ENCODE measurements at places on chromosomes 5 and 9. TPM values are rescaled to one million over a fixed set of nuclear protein-coding genes. Genes with fewer than 3 reads are reported as not detected.

GRCh38 chr5:1801967-1802295, 724 bp downstream of the NDUFS6 start:
- DNase-seq = no peak
- peaks cover 28% of the 10 kb centered on the region for H3K36me3 ChIP-seq
- H3K27me3 ChIP-seq = no peaks in the 10 kb centered on the region
- H3K4me1 ChIP-seq = peaks cover 3% of the 10 kb centered on the region
- H3K27ac ChIP-seq = peak overlapping the region; percentile 77

ANKRD34B gene
- polyA plus RNA-seq = not detected

DNA sequence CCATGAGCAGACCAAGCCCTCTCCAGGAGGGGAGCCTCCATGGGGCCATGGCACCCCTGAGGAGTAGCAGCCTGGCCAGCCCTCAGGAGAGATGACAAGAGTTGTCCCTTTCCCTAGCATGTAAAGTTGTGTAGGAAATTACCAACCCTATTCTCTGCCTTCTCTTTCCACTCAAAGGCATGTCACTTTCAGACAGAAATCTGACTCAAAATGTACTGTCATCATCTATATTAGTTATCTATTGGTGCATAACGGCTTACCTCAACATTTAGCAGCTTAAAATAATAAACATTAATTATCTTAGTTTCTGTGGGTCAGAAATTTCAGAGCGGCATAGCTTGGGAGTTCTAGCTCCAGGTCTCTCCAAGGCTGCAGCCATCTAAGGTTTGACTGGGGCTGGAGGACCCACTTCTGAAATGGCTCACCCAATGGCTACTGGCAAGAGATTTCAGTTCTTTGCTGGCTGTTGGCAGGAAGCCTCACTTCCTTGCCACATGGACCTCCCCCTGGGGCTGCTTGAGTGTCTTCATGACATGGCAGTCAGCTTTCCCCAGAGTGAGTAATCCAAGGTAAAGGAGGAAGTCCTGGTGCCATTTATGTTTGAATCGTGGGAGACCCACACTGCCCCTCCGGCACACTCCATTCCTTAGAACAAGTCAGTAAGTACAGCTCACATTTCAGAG, 632.3 kb downstream of the CCDC171 start:
- H3K27me3 ChIP-seq = no peaks in the 10 kb centered on the region
- no peaks in the 10 kb centered on the region for H3K4me1 ChIP-seq
- H3K27ac ChIP-seq = no peak overlapping the region
- no peak for DNase-seq
- H3K4me3 ChIP-seq = no peak overlapping the region
- no peaks in the 10 kb centered on the region for H3K36me3 ChIP-seq

GRCh38 chr9:93365427-93366118, 85.9 kb upstream of the FAM120A start:
- no peak for DNase-seq
- no peaks in the 10 kb centered on the region for H3K4me1 ChIP-seq
- no peaks in the 10 kb centered on the region for H3K27me3 ChIP-seq
- no peaks in the 10 kb centered on the region for H3K36me3 ChIP-seq

- no peaks in the 10 kb centered on the region for H3K27me3 ChIP-seq
- H3K36me3 ChIP-seq = no peaks in the 10 kb centered on the region
- no peak overlapping the region for H3K4me3 ChIP-seq
Observed at GRCh38 chr5:67400752-67401151, 204.2 kb upstream of the CD180 start.

GRCh38 chr5:54862036-54862435, 123.4 kb downstream of the ESM1 start:
- peak; percentile 51 for DNase-seq
- peaks cover 14% of the 10 kb centered on the region for H3K4me1 ChIP-seq
- H3K4me3 ChIP-seq = no peak overlapping the region
- no peaks in the 10 kb centered on the region for H3K27me3 ChIP-seq
- H3K27ac ChIP-seq = no peak overlapping the region

SOX30 gene
- polyA plus RNA-seq = 0.02 TPM

IFNA17 gene
- polyA plus RNA-seq = not detected

GRCh38 chr5:142313682-142314081, 11.1 kb downstream of the SPRY4 start:
- H3K4me3 ChIP-seq = no peak overlapping the region
- DNase-seq = no peak
- H3K36me3 ChIP-seq = peaks cover 24% of the 10 kb centered on the region
- no peaks in the 10 kb centered on the region for H3K27me3 ChIP-seq

GRCh38 chr5:135344349-135344748, 54.7 kb downstream of the MACROH2A1 start:
- H3K27ac ChIP-seq = no peak overlapping the region
- peak; percentile 66 for DNase-seq
- peaks cover 4% of the 10 kb centered on the region for H3K4me1 ChIP-seq
- no peaks in the 10 kb centered on the region for H3K27me3 ChIP-seq
- H3K4me3 ChIP-seq = no peak overlapping the region

- H3K4me1 ChIP-seq = peaks cover 2% of the 10 kb centered on the region
- H3K4me3 ChIP-seq = no peak overlapping the region
- DNase-seq = peak; percentile 41
Observed at GRCh38 chr5:146213210-146213826, 9.9 kb downstream of the RBM27 start.

DNA sequence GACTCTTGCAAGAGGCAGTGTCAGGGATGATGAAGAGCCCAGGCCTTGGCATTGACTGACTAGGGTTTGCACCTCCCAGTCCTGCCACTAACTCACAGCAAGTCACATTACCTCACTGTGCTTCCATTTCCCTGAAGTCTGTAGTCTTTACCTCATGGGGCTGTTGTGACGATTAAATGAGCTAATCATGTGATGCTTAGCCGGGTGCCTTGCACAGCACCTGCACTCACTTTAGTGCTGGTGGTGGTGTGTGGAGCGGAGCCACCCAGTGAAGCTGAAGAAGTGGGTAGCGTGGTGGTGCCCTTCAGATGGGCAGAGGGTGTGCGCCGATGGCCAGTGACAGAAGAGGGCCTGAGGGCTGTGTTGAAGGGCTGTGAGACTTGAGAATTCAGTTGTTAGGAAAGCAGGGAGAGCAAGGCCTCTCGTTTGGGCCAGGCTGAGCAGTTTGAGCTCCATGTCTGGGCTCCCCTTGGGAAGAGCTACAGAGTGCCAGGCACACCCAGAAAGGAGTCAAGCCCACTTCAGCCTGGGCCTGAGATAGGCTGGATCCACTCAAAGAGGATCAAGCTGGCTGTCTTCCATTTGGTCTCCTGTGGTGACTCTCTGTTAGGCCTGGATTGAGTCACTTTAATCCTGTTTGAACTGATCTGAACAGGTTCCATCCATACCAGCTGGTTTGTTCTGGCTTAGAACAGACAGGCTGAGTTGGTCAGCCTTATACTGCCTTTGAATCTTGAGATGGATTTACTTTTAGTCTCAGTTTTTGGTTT, 42.5 kb downstream of the RALGPS1 start:
- no peaks in the 10 kb centered on the region for H3K36me3 ChIP-seq
- peaks cover 9% of the 10 kb centered on the region for H3K4me1 ChIP-seq
- DNase-seq = peak; percentile 67
- peak overlapping the region; percentile 26 for H3K27ac ChIP-seq
- H3K27me3 ChIP-seq = no peaks in the 10 kb centered on the region
- H3K4me3 ChIP-seq = no peak overlapping the region

GRCh38 chr5:59245198-59245597, 648.3 kb downstream of the PDE4D start:
- H3K27ac ChIP-seq = no peak overlapping the region
- peak; percentile 37 for DNase-seq
- no peaks in the 10 kb centered on the region for H3K36me3 ChIP-seq
- no peak overlapping the region for H3K4me3 ChIP-seq

DNA sequence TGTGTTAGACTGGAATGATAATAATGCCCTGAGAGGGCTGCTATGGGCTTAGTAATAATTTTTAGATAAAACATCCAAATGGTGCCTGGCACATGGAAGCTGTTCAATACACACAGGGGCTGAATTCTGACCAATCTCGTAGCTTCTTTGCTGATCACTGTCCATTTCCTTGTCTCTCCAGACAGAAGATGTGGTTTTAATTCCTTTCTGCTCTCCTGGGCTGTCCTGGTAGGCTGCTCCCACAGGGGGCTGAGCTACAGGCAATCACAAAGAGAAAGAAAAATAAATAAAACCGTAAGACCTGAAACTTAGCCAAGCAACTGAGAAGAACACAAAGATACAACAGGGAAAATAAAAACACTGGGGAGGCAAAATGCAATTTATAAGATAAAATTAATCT, 136.5 kb downstream of the CDK5RAP2 start:
- no peak overlapping the region for H3K4me3 ChIP-seq
- peak overlapping the region; percentile 36 for H3K27ac ChIP-seq
- peak; percentile 91 for DNase-seq
- H3K27me3 ChIP-seq = no peaks in the 10 kb centered on the region

- no peak overlapping the region for H3K27ac ChIP-seq
- no peaks in the 10 kb centered on the region for H3K4me1 ChIP-seq
- no peak for DNase-seq
- H3K27me3 ChIP-seq = no peaks in the 10 kb centered on the region
- no peak overlapping the region for H3K4me3 ChIP-seq
Observed at GRCh38 chr9:98107926-98108325, 11.1 kb downstream of the TRIM14 start.

DNA sequence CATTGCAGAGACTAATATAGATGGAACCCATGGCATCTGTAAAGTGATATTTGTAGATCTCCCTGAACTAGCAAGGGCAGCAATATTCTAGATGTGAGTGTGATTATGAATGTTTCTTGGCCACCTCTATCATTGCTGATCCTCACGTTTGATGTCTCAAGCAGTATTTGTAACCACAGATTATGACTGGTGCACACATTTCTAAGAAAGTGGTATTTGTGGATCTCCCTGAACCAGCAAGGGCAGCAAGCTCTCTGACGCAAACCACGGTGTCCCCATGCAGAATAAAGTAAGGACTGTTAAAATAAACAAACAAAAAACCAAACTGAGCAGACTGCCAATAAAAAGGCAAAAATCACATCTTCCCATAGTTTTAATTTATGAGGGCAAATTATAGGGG, 301.3 kb downstream of the CSNK1G3 start:
- no peaks in the 10 kb centered on the region for H3K27me3 ChIP-seq
- DNase-seq = peak; percentile 36
- no peak overlapping the region for H3K27ac ChIP-seq
- no peaks in the 10 kb centered on the region for H3K36me3 ChIP-seq
- no peaks in the 10 kb centered on the region for H3K4me1 ChIP-seq
- no peak overlapping the region for H3K4me3 ChIP-seq

GRCh38 chr5:133792655-133793054, 175.8 kb downstream of the C5orf15 start:
- H3K4me3 ChIP-seq = no peak overlapping the region
- H3K27ac ChIP-seq = no peak overlapping the region
- DNase-seq = no peak
- H3K4me1 ChIP-seq = no peaks in the 10 kb centered on the region
- H3K27me3 ChIP-seq = no peaks in the 10 kb centered on the region
- no peaks in the 10 kb centered on the region for H3K36me3 ChIP-seq

PCYOX1L gene
- polyA plus RNA-seq = 11.3 TPM

DNA sequence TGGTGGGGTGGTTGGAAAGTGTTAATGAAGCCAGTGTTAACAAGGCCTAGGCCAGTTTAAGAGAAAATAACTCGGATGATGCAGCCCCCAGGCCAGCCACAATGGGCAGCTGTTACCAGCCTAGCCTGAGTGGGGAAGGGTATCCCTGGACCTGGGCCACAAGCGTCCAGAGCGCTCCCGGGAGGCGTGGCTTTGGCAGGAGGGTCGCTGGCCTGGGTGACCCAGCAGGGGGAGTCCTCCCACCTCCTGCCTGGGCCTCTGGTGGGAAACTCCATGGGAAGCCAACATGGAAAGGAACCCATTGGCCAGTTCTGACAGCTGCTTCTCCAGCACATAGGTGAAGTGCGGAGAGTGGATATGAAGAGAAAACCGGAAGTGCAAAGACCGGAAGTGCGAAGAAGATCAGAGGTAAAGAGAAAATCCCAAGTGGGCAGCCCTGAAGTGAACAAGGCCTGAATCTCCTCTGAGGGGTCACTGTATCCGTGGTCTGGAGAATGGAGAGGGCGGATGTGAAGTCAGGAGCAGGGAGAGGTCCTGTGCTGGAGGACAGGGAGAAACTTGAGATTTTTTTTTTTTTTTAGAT, 79.0 kb downstream of the ADCY2 start:
- H3K4me3 ChIP-seq = no peak overlapping the region
- no peak overlapping the region for H3K27ac ChIP-seq
- no peaks in the 10 kb centered on the region for H3K4me1 ChIP-seq
- DNase-seq = no peak
- H3K27me3 ChIP-seq = no peaks in the 10 kb centered on the region
